ENCODE measurements at places on chromosomes 1 and 21.

GRCh38 chr21:24220446-24220845 lies 1386.8 kb downstream of the MRPL39 start:
- no peak for DNase-seq

DNA sequence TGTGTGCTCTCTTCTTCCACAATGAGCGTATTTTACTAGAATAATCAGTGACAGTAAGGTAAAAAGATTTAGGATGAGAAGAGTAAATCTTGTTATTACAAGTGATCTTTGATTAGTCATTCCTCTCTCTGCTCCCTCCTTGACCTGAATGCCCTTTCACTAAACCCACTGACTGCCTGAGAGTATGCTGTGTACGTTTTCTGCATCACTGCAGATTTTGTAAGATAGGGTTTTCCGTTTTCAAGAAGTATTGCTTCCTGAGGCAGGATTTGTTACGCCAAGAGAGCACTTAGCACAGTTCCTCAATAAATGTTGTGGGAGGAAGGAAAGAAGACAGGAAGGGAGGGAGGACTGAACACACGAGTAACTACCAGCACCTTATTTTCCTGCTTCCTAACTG lies 7.7 kb upstream of the LAMB3 start:
- DNase-seq = no peak

DNA sequence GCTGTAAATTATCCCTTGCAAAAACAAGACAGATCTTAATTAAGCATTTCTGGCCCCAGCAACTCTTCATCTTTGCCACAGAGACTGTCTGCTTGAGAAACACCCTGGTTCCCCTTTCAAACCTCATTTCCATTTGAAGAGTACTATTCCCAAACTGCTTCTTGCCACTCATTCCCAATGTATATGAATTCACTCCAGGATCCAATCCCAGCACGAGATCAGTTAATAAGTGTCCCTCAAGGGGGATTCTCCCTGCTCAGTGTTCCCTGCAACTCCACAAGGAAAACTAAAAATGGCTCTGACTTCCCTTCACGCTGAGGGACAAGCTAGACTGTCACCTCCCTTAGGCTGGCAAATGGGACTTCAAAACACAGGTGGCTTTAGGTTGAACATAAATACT lies 173.2 kb downstream of the SIPA1L2 start:
- DNase-seq = no peak

DNA sequence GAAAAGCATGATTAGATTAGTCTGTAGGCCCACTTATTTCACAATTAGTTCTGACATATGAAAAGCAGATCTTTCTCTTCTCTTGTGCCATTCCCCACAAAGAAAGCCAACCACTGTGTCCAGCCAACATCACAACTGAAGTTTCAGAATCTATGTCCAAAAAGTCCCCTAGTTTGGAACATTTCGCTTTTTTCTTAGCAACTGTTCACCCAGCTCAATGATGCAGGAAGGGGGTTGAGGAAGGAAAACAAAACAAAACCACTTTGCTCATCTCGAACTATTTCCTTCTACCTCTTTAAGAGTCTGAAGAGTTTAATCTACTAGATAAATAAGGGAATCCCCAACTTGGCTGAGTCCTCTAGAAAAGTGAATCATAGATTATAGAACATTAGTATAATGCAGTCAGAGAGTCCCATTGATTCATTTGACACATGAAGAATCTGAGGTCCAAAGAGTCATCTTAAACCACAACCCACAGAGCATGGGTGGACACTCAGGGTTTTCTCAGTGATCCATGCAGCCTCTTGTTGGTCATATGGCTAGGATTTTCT lies 159.3 kb upstream of the SGIP1 start:
- no peak for DNase-seq

DNA sequence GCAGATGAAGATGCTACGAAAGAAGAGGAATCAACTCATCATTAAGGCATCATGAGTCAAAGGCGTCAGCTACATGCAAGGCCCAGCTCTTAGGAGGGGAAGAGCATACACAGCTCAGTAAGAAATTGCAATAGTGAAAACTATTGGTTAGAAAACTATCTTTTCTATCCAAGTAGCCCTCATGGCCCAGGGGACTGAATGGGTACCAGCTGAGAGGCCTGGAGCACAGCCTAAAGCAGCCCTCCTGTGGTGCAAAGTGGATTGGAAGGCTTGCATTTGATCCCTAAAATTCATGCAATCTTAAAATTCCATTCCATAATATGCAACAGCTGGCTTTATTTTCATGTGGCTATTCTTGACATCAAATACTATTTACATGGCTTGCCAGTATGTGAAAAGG lies 251.8 kb upstream of the USP24 start:
- DNase-seq = no peak
